ENCODE measurements at places on chromosomes 12 and 14.

DNA sequence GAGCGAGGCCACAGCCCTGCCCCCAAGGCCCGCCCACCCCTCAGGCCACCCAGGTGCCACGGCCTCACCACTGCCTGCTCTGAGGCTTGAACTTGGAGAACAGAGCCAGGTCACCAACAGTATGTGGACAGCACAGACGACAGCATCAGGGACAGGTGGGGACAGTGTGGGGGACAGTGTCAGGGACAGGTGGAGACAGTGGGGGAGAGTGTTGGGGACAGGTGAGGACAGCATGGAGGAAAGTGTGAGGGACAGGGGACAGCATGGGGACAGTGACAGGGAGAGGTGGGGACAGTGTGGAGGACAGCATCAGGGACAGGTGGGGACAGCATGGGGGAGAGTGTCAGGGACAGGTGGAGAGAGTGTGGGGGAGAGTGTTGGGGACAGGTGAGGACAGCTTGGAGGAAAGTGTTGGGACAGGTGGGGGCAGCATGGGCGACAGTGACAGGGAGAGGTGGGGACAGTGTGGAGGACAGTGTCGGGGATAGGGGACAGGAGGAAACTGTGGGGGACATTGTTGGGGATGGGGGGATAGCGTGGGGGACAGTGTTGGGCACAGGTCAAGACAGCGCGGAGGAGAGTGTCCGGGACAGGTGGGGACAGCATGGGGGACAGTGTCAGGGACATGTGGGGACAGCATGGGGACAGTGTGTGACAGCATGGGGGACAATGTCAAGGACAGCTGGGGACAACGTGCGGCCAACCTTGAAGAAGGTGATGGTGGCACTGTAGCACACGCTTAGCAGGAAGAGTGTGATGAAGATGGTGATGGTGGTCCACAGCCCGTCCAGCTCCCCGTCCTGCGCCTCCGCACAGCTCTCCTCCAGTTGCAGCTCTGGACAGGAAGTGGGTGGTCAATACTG is 114.9 kb downstream of the TMEM121 start:
- no peak for DNase-seq

- DNase-seq = no peak
Observed at GRCh38 chr14:53064475-53064874, 88.6 kb downstream of the DDHD1 start.

DNA sequence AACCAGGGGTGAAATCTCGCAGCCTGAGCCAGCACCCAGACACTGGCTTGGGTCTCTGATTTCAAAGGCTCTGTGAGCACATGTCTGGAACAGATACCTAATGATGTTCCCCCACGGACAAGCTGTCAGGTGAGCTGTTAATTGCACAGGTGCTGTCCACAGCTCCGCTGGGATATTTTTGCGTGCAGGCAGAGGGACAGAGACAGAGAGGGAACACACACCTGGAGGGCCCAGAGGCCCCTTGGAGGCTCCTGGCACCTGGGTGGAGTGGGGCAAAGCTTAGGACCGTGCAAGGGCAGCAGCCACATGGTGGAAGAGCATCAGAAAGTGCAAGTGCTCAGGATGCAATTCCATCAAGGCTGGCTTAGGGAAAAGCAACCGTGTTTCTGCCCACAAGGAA is 57.3 kb downstream of the ARL6IP4 start:
- DNase-seq = no peak

GRCh38 chr14:58414845-58415244 is 12.5 kb downstream of the TIMM9 start:
- no peak for DNase-seq

DNA sequence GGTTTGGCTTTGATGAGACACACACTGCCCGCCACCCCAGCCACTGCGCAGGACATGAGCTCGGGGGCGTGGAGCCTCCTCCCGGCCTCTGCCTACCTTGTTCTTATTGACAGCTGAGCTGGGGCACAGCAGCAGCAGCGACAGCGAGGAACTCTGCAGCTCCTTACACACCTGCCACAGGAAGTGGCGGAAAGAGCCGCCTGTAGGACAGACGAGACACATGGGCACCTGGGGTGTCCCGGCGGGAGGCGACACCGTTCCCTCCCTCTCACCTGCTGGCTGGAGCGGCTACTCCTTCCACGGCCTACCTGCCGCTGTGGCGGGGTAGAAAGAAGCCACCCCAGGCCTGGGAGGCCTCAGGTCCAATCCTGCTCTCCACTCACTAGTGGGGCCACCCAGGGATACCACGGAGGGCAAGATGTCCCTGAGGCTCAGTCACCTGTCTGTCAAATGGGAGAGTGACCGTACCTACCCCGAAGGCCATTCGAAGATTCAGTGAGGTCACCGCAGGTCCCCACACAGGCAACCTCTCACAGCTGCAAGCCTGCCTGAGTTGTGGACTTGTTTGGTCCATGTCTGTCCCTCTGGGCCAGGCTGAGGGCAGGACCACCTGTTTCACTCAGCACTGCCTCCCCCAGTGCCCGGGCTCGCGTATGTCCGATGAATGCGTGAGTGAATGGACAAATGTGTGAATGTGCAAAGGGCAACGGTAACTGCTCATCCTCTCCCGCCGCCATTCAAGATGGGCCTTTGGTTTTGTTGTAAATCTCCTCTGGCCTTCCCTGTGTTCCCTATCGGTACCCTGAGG is 42.6 kb downstream of the TRAFD1 start:
- DNase-seq = no peak

DNA sequence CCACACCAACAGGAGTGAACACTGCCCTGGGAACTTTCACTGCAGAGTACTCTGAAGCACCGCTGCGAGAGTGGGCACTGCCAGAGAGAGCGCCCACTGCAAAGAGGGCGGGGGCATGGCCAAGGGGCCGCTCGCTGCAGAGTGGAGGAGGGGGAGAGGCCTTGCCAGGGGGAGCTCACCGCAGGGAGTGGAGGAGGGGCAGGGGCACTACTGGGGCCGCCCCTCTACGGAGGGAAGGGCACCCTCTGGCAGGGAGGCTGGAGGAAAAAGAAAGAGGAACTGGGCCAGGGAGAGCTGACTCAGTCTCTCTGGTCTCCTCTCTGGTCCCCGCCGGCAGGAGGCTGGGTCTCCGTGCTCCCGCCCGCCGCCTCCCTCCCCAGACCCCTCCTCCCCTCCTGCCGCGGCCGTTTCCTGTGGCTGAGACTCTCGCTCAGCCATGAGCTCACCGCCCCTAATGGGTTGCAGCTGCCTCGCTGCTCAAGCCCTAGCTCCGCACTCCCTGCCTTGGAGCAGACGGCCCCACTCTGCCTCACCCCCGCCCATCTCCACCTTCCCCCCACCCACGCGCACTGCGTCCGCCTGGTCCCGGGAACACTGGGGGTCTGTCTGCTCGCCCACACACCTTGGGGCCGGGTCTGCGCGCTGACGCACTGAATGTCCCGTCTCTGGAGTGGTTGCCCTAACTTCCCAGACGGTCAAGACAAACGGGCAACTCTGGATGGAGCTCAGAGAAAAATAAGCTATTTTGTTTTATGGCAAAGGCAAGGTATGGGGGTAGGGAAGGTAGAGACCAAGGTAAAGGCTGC is 1.3 kb downstream of the ARHGEF40 start:
- no peak for DNase-seq

DNA sequence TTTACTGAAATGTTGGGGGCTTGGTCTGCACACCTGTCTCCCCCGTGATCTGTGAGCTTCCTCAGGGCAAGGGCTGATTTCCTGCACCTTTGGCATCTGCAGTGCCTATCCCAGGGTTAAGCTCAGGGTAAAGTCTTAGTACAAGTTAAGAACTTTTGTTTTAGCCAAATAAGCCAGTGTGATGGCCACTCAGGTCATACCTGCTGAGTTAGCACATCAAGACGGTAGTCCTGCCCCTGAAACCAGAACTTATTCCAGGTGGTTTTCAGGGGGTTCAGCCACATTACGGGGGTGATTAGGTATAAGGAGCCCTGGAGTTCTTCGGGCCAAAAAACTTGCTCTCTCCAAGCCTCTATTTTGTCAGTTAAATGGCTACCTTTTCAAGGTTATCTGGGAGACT is 21.6 kb upstream of the CHST11 start:
- no peak for DNase-seq

- no peak for DNase-seq
Observed at GRCh38 chr14:42011221-42011620, 404.5 kb downstream of the LRFN5 start.

DNA sequence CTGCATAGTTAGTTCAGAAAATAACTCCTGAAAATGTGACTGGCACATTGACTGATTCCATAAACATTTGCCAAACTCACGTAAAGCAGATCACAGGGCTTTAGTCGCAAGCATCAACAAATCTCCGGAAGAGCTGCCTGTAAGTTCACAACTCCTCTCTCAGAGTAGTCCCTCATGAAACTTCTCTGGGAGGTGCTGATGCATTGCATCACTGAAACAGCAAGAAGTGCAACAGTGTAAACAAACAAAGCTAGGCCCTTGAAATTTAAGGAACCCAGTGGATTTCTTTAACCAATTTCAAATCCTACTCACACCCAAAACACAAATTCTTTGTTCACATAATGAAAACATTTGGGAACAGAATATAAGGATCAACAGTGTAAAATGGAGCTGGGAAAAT is 1691.7 kb upstream of the FLRT2 start:
- no peak for DNase-seq

DNA sequence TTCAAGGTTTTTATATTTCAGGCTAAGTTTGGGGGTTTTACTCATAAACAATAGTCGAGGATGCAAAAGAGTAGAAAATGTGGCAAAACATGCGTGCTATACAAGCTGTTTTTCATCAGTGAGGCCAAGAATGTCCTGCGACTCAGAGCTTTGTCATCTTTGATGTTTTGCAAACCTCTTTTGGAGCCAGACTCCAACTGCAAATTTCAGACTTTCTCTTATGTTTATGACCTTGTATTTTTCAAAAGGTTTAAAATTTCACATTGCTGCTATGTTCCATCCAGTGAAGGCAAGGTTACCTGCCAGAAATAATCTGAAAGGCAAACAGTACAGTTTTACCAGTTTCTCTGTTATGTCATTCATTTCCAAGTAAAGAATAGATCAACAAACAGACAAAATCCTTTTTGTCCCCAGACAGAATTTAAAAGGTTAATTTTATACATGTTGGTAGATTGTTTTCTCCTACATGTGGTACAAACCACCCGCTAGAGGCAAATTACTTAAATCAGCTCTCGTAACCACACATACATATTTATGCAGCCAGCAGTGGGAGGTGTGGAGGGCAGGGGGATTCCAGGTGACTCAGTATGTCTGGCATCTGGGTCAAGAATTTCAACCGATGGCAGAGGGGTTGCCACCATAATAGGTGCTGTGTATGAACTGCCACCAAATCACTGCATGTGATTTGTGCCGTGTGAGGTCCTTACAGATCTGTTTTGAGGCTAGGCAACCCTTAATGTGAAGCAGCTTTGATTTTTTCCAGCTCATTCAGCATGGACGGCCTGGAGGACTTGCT is 119.8 kb upstream of the CPM start:
- DNase-seq = no peak

GRCh38 chr12:21350975-21351374 is 16.3 kb upstream of the SLCO1A2 start:
- no peak for DNase-seq

- DNase-seq = no peak
Observed at GRCh38 chr14:105083926-105084685, 18.9 kb upstream of the GPR132 start.

GRCh38 chr14:95043732-95044462 is 113.4 kb downstream of the DICER1 start:
- no peak for DNase-seq

- no peak for DNase-seq
Observed at GRCh38 chr14:53491256-53491883, 338.2 kb upstream of the DDHD1 start.

DNA sequence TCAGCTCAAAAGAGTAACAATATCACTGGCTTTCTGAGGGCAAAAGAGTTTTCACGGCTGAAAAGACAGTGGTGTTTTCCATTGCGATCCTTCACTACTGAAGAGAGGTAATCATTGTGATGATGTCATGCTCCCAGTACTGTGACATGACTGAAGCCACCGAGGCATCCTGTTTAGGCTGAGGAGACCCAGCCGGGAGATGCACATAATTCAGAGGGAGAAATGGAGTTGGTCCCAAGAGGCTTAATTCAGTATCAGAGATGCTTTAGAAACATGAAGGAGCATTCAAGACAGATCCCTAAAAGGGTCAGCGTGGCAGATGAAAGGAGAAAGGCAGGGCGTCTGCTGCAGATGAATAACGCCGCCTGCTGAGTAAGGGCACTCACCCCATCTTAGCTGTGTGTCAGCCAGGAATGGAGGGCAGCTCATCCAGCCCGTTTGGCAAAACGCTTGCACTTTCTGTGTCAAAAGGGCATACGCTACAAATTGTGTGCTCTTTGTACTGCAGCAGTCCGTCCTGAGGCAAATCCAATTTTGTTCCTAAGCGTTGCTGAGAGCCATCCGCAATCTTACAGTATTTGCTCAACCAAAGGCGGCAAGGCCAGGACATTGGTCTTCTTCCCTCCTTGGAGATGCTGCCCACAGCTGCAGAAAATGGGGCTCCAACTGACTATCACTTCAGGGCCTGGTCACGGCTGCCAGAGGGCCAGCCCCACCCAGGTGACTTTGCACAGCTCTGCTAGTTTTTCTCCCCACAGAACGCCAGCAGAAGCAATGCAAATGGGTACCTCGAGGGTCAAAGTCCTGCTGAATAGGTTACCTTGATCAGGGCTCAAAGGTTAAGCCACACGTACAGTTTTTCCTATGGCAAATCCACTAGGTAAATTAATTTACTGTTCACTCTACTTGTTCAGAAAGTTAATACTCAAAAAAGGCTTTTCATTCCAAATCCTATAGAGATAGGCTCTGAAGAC is 23.5 kb downstream of the CCDC92 start:
- no peak for DNase-seq

- DNase-seq = no peak
Observed at GRCh38 chr14:74988131-74988530, 14.6 kb upstream of the EIF2B2 start.

DNA sequence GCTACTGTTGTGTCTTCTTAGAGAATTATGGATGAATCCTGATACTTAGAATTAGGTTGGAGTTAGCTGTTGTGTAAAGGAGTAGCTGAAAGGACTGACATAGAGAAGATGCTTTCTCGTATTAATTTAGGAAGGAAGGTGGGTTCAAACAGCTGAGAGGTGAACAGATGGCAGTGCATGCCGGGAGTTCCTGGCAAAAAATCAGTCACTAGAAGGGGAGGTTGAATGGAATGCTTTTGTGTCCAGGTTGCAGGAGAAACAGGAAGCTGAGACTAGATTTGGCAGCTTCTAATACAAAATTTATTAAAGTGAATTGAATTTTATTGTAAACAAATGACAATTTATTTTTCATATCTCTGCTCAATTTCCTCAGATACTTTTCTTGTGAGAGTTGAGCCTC is 70.8 kb downstream of the BTG1 start:
- DNase-seq = no peak

- DNase-seq = no peak
Observed at GRCh38 chr14:23877538-23878180, 75.9 kb upstream of the DHRS4 start.

- no peak for DNase-seq
Observed at GRCh38 chr14:86124328-86124727, 594.4 kb downstream of the FLRT2 start.
